ENCODE measurements at places on chromosomes 12 and 14.

DNA sequence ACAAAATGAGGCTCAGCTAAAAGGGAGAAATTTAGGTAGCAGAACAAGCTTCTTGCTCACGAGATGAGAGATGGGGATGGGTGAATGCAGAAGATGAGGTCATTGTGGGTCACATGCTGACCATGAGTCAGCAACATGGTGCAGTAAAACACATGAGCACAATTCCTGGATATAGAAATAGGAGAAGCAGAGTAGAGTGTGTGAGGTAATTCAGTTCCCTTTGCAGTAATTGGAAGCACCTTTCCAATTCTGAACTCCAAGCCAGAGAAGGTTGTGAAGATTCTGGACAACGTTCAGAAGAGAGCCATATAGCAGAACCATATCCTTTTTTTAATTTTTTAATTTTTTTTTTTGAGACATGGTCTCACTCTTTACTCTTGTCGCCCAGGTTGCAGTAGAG is 62.0 kb upstream of the LMNTD1 start:
- DNase-seq: no peak

DNA sequence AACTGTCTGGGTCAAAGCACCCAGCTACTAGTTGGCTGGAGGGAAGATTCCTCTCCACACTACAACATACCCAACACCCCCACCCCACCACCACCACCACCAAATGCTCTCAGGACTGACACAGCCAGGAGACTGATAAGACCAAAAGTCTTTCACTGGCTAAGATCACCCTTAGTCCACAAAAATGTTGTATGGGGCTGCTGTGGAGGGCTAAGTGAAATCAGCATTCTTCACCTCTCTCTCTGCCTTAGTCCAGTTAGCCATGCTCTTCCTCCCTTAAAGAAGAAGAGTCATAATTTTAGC is 106.2 kb downstream of the NUAK1 start:
- no peak for DNase-seq

DNA sequence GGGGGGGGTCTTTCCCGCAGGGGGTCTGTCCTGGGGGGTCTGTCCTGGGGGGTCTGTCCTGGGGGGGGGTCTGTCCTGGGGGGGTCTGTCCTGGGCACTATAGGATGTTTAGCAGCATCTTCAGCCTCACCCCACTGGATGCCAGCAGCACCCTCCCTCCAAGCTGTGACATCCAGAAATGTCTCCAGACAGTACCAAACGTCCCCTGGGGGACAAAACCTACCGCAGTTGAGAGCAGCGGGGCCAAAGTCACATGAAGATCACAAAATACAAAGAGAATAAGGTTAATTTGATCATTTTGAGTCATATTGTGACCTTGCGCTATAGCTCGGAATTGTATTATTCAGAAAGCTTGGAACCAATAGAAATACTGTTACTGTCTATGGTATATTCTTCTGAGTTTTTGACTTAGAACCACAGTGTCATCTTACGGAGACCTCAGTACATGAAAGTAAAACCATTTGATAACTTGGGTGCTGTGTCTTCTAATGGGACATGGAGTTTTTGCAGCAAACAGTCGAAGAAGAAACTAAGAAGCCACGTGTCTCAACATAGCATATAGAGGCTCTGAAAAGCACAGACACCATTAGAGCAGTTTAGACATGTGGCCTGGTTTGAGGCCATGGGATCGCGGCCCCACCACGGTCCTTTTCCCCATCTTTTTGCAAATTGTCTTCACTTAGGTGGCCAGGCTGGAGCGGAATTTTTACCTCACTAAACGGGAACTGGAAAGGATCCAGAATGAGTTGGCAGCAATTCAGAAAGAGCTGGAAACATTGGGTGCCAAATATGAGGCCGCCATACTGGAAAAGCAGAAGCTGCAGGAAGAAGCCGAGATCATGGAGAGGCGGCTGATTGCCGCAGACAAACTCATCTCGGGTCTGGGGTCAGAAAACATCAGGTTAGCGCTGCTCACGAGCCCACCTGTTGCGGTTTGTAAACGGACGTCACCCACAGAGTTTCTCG is 59.9 kb downstream of the CCDC92 start:
- DNase-seq: no peak

DNA sequence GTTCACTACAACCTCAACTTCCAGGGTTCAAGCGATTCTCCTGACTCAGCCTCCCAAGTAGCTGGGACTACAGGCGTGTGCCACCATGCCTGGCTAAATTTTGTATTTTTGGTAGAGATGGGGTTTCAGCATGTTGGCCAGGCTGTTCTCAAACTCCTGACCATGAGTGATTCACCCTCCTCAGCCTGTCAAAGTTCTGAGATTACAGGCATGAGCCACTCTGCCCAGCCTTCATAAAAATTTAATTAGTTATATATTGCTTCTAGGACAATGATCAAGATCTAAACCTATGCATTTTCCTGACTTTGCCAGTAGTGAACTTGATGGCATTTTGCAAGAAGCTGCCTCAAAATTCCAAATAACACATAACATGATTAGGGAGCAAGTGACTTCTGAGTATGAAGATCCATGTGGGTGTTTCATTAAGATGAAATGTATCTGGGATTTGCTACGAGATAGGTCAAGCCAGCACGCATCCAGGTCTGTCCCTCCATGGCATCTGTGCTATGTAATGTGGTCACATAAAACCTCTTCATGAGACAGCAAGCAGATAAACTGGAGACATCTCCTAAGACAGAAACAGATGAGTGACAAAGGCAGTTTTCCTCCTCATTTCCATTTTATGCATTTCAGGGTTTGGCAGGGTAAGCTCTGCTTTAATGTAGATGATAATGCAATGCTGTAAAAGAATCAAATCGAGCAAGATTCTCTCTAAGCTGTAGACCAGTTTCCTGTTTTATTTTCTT is 319.4 kb upstream of the ATP2B1 start:
- DNase-seq: no peak

DNA sequence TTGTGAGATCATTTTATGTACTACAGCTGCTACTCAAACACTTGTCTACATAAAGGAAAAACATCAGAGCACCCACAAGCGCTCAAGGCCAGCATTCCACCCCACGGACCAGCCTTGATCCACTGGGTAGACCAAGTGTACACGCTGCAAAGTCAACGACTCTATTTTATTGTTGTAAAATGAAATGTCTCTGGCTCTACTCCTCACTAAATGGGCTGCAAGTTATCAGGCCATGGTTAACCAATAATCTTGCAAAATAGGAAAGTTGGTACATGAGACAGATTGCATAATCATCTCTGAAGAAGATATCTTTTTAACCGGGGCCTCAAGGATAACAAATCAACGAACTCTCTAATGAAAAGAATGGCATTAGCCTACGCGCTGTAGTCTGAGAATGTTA is 69.9 kb upstream of the FOXN3 start:
- peak; percentile 47 for DNase-seq

DNA sequence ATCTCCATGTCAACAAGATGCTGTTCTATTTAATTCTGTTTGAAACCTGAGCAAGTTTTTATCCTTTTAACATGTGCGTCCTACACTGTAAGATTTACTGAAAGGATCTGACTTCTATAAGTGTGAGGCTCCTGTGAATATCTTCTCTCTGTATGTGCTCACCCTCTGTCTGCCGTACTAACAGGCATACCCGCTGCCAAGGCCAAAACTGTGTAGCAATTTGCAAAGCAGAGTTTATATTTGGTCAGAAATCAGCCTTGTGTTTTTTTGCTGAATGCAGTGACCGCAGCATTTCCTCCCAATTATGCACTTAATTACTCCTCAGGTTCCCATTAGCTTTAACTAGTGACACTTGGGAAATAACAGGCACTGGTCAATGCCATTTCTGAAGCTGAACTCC is 12.3 kb downstream of the CHST11 start:
- no peak for DNase-seq

GRCh38 chr14:22560662-22561365 is 28.2 kb downstream of the DAD1 start:
- DNase-seq: no peak

DNA sequence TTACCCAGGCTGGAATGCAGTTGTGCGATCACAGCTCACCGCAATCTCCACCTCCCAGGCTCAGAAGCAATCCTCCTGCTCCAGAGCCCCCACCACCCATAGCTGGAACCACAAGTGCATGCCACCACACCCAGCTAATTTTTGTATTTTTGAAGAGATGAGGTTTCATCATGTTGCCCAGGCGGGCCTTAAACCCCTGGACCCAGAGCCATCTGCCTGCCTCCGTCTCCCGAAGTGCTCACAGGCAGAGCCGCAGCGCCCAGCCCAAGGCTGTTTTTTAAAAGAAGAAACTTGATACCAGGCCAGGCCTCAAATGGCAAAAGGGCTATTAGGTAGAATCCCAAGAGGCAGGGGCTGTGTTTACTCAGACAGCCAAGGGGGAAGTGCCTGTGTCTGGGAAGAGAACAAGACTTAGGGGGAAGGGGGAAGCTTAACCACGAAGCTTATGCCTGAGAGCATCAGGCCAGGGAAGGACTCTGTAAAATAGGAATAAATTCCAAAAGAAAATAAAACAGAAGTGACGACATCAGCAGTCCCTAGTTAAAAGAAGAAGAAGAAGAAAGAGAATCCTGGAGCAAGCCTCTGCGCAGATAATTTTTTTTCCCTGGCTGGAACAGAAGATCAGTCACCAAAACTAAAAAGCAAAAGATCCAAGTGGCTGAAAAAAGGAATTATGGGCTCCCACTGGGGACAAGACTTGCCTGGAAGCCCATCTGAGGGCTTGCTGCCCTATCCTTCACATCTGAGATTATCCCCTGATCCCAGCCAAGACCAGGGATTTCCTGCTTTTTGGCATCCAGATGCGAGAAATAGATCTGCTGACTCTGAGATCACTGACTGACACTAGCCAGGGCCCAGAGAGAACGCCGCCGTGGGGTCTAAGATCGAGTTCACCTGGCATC is 170.5 kb downstream of the NDUFA12 start:
- no peak for DNase-seq

DNA sequence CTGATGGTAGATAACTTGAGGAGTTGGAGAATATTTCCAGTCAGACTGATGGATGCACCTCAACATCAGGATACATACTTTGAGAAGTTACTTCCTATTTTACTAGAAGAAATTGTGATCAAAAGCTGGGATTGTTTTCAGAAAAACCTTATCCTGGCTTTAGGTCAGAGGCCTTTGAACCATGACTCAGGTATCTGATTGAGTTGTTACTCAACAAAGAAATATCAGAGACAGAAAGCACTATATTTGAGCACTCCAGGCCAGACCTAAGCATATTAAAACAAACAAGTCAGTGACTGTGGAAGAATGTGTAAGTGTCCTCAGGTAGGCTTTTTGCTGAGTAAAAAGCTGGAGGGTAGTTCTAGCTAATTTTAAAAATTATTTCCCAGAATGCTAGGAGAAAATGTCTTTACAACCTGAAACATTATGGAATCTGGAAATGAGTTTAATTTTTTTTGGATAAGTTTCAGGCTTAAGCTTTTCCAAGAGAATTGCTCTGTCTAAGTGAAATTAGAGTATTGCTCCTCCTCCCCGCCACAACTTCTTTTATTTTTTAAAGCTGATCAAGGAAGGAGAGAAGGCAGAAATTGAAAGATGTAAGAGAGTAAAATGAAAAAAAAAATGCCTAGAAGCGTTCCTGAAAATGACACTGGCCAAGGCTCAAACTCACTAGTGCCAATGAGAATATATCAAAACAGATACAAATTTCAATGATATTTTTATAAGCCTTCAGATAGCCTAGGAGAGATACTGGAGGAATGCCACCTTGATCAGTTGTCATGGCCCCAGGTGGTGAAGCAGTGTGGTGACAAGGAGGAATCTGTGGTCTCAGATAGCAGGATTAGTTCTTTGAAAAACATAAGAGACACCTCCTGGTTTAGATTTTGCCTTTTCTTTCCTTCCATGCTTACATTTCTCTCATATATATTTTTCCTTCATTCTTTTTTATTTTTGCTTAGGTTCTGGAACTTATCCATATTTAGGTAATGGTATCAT is 790.3 kb downstream of the TMTC2 start:
- no peak for DNase-seq

GRCh38 chr14:75609116-75609515 is 30.7 kb downstream of the FLVCR2 start:
- no peak for DNase-seq
